ENCODE measurements at places on chromosomes 5 and 9.

GRCh38 chr5:180665682-180666404 is 16.4 kb upstream of the FLT4 start:
- DNase-seq, result no peak

- DNase-seq, result no peak
These were observed 61.0 kb upstream of the NEK6 start for GRCh38 chr9:124196814-124197176.

- peak; percentile 50 for DNase-seq
These were observed 80.8 kb downstream of the ARRDC3 start for GRCh38 chr5:91302305-91302704.

DNA sequence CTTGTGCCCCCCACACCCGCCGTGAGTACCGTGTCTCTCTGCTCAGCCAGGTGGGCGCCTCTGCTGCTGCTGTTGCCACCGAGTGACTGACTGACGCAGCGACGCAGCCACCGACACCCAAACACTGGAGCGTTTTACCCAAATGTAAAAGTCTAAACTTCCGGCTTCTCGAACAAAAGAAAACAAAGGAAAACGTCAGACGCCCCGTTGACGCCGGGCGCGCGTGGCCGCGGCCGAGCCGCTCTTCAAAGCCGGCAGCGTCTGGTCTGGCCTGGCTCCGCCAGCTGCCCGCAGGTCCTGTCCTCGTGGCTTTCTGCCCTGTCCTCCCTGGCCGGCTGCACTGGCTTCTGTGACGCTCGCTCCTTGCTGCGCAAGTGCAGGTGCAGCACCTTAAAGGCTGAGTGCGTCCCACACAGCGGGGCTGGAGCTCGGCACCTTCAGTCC is 41.4 kb upstream of the CLPTM1L start:
- no peak for DNase-seq

- no peak for DNase-seq
These were observed 398.3 kb downstream of the NTRK2 start for GRCh38 chr9:85067792-85068191.

GRCh38 chr5:179767496-179768100 is 26.2 kb upstream of the LTC4S start:
- DNase-seq, result no peak

DNA sequence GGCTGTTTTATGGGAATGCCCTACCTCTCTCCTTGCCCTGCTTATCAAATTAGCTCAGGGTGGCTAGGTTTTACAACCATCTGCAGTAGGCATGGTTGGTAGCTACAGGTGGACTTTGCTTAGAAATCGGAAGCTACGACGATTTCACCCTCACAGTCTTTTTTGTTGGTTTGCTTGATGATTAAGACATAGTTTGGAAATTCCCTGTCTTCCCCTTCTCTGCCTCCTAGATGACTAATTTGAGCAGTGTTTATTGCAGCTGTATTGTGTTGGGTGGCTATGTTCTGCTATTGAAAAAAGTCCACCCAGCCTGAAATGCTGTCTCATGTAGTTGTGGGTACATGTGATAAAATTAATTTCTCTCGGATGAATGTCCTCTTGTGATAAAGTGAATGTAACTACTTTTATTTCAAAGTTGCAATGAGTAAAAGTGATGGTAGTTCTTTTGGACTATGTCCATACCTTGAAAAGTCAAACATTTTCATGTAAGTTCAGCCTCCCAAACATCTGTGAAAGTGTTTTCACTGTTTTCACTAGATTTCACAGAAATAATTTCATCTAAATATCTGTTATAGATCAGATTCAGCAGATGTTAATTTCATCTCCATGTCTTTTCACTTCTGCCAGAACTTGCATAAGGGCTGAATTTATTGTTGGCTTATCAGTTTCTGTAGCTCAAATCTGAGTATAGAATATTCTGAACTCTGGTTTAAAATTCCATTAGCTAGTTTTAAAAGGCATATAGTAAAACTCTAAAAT is 37.3 kb upstream of the FYB1 start:
- DNase-seq, result peak; percentile 67

DNA sequence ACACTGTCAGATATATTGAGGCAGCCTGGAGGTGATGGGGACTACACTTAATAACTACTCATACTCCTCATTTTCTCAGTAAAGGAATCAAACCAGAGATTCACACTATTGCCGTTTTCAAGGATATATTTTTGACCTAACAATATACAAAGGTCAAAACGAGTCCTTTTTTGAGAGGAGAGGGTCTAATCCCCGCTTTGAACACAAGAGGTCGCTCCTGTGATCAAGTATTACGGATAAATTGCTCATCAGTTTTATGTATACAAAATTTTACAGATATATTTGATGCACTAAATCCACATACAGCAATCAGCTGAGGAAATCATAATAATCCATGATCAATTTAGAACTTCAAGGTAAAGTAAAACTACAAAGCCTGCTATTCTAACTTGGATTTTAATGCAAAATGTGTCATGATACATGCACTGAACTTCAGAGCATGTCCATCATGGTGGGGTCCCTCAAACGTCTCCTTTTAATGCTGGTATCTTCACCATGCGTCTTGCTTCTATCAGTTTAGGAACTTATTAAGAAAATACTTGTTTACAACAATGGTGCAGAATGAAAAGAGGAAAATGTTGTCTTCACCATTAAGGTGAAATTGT is 2.5 kb upstream of the ISL1 start:
- no peak for DNase-seq

DNA sequence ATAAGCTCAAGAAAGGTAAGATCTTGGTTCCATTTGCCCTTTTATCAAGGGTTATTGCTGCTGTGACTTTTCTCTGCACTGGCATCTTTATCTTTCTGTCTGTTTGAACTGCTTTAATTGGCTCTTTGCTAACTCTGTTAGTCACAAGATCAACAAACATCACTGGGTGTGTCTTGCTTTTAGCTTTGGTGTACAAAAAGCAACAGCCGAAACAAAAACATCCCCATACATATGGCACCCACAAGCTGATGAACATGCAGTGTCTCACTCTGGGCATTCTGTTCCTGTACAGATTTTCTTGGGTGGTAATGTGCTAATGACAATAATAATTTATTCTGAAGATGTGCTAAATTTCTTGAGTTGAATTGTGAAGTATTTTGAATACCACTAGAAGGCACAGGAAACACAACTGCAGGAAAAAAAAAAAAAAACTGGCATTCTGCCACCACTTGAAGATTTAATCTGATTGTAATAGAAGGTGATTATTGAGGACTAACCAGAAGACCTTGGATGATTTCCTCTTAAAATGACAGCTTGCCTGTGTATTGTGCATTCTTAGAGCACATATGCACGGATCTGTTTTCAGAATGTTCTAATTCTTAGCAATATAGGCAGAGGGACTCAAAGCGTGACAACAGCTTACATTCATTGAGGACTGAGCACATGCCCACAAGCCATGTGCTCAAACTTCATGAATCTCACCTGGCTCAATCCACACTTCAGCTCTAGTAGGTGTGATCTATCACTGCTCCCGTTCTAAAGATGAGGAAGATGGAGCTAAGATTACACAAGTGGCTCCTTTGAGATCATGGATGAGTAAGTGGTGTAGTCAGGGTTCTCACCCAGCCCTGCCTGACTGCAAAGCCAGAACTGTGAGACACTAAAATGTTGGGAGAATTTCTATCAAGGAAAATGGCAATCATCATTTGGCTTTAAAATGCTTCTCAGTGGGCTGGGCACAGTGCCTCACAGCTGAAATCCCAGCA is 96.4 kb downstream of the EBF1 start:
- peak; percentile 13 for DNase-seq

- DNase-seq, result no peak
These were observed 59.3 kb downstream of the RGS3 start for GRCh38 chr9:113522858-113523257.

Data from A549 (cell line).